ENCODE measurements at places on chromosomes 5 and 9.

GRCh38 chr5:139404484-139404840, 573 bp upstream of the SPATA24 start:
- no peak for DNase-seq

DNA sequence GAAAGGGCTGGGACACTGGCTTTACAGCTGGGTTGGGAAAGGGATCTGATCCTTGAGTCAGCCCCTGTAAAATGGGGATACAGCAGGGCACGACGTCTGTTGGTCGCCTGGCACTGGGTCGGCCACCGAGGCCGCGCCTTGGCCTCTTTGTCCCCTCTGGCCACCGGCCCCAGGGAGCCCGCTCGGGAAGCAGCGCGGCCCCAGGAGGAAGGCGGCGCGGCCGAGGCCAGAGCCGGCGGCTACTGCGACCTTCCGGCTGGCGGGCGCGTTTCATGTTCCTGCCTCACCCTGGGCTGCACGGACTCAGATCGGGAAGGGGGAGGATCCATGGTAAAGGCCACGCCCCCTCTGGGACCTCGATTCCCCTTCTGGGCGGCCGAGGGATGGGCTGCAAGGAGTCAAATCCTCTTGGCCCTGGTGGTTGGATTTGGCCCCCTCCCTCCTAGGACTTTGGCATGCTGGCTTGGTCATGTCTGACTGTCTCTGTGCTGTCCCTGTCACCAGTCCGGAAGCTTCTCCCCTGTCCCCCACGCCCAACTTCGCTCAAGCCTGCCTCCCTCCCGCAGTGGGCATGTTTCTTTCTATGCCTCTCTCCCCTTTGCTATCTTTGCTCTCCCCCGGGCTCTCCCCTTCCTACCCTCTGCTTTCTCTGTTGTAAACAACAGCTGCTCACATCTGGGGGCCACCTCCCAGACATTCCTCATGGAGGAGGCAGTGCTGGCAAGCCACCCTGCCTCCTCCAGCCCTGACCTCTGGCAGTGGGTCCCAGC, 25.8 kb downstream of the FPGS start:
- DNase-seq: no peak

DNA sequence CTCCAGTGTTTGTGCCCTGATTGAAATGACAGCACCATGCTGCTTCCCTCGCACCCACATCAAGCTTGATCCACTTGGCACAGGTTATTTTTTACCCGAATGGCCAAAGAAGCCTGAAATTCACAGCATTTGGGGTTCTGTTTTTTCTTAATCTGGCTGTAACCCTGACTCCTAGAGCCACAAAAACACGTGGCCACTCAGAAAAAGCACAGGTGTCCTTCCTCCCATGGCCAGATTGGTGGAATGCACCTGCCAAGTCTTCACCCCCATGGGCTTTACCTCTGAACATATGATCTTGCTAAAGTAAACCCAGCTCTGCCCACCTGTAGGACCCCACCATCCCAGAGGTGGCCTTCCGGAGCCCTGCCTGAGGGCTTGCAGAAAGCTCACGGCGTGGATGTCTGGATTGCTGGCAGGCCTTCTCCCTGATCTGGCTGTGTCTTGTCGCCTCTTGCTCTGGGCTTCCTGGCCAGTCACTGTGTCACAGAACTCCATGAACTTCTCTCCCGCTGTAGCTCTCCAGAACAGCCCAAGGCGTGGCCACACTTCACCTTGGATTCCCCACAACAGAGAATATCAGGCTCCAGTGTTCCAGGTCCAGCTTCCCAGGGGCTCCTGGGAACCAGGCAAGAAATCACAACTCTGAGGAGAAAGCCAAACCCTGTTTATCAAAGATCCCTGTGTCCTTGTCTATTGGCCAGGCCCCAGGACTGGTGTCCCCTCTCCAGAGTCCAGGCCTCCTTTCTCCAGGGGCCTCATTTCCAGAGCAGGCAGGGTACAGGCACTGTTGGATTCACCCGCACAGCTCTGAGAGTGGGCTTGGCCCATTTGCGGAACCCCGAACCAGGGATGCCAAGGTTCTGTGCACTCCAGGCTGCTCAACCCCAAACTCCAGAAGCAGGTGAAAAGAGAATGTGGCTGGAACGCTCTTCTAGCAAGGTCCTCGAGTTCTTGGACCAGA, 272.5 kb downstream of the SYK start:
- no peak for DNase-seq

- DNase-seq: no peak
Observed at GRCh38 chr5:125717209-125717608, 706.0 kb upstream of the GRAMD2B start.

DNA sequence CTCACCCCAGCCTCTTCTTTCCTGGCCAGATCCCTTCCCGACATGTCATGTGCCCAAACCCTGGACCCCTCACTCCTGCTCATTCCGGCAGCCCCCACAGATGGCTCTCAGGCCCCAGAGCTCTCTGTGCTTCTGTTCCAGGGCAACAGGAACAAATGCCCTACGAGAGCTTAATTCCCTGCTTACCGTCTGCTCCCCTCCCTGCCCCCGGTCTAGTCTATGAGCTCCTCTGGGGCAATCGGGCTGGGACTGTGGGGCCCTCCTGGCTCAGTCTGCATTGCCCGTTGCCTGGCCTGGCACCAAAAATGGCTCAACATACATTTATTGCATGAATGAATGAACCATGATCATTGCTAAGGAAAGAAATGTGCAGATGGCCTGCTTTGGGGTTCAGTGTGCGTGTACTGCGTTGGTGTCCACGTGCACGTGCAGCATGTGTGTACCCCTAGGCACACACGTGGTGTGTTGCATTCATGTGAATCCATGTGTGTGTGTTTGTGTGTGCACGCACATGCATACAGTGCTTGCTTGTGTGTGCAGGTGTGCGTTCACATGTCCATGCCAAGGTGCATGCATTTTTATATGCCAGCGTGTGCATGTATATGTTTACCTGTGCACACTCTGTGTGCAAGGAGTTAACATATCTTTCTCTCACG, 201.2 kb upstream of the IER5L start:
- DNase-seq: no peak

Data from SHP77 (cell line).